ENCODE measurements at places on chromosomes 2 and 18.

DNA sequence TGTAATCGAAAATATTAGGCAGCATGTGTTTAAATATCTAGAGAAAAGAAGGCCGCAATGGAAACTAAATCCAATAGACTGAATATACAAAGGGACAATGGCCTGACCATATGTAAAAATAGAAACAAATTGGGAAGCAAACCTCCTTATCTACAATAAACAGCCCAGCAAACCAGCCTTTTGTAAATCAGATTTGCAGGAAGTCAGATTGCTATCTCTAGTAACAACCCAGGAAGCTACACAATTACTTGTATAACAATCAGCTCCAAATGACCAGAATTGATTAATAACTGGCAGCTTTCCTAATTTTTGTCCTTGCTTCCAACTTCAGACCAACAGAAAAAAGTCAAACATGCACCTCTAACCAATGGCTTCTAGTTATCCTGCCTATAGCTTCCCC lies 860.0 kb downstream of the CPS1 start:
- DNase-seq = no peak

GRCh38 chr2:199258291-199258690 lies 199.4 kb downstream of the SATB2 start:
- DNase-seq = no peak

DNA sequence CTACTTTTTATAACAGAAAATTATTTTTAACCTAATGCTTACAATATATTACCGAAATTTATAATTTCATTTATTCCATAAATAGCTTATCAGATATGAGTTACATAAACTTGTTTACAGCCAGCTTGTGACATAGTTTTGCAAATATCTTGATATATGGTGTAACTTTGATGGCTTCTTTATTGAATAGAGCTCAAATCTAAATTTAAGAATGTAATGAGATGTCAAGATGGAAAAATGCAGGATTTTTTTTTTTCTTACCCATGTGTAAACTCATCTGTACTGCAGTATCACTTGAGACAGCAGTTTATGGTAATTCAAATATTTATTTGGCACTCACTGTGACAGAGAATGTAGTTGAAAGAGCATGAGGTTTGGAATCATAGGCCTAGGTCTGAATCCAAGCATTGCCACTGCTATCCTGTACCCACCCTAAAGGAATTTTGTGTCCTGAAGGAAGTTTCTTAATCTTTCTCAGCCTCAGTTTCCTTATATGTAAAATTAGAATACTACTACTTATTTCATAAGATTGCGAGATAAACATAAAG lies 3.8 kb downstream of the CREB1 start:
- no peak for DNase-seq

GRCh38 chr2:41484858-41485234 lies 563.0 kb upstream of the PKDCC start:
- DNase-seq = no peak

DNA sequence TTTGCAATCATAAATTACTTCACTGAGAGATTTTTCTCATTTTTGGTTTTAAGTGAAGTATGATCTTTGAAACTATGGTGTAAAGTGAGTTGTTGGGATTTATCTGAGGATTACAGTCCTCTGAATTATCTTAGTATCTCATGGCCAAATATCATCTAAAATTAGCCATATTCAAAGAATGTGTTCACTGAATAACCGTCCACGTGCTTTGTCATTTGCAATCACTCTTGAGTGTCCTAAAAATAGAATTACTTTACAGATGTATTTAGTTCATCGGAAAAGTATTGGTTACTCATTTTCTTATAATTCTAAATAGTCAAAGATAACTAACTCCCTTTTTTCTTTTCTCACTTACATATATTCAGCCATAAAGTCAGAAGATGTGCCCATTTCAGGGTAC lies 141.2 kb downstream of the RTN4 start:
- DNase-seq = no peak

GRCh38 chr18:76589316-76589715 lies 94.3 kb upstream of the ZNF516 start:
- DNase-seq = no peak

GRCh38 chr2:104582471-104582870 lies 271.4 kb upstream of the POU3F3 start:
- no peak for DNase-seq

- DNase-seq = peak; percentile 67
These were observed 37.5 kb upstream of the SLC38A11 start for GRCh38 chr2:164992818-164993217.

GRCh38 chr2:129896226-129897100 lies 83.0 kb upstream of the RAB6C start:
- DNase-seq = no peak

- no peak for DNase-seq
These were observed 128.1 kb downstream of the NCK2 start for GRCh38 chr2:105872830-105873229.
